ENCODE measurements at places on chromosomes 2 and 18.

DNA sequence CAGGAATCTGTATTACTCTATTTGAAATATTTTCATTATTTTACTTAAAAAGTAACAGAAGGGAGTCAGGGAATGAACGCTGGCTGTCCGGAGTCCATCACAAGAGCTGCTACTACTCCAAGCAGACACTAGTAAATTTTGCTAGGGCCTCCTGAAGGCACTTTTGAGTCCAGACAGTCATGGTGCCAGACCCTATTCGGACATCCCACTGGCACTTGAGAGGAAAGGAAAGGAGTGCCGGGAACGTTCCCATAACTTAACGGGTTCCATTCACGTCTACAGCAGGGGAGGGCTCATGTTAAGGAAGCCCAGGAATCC lies 563 bp upstream of the GMCL1 start:
- DNase-seq: no peak

- DNase-seq: no peak
Observed at GRCh38 chr2:238024986-238025385, 35.8 kb upstream of the SCLY start.

DNA sequence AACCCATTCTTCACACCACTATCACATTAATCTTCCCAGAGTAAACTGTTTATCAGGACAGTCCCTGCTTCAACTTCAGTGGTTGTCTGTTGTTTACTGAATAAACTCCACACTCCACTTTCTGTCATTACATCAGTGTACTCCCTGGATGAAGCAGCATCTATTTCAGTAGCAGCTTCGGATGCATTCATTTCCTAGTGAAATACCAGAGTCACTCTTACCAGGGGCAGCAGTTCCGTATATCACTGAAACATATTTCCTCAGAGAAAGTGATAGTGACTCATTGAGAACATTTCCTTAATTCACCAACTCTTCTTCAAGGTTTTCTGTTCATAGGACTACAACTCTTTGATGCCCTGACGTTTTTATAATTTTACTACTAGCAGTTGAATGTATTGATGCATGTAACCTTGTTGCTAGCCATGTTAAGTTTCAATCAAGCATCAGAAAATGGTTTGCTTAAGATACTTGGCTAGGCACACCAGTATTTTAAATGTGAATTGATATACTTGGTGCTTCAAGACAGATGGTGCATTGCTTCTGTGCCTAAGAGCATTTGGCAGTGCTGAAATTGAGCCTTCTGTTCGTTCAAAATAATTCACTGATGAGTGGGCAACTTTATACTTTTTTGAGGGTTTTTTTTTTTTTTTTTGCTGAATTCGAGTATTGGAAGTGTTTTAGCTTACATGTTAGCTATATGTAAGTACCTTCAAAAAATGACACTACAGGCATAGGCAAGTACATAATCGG lies 92.3 kb downstream of the UBE2E3 start:
- DNase-seq: no peak

- no peak for DNase-seq
Observed at GRCh38 chr2:157107877-157108276, 149.6 kb upstream of the GALNT5 start.

GRCh38 chr2:19648583-19648982 lies 253.2 kb downstream of the TTC32 start:
- no peak for DNase-seq

DNA sequence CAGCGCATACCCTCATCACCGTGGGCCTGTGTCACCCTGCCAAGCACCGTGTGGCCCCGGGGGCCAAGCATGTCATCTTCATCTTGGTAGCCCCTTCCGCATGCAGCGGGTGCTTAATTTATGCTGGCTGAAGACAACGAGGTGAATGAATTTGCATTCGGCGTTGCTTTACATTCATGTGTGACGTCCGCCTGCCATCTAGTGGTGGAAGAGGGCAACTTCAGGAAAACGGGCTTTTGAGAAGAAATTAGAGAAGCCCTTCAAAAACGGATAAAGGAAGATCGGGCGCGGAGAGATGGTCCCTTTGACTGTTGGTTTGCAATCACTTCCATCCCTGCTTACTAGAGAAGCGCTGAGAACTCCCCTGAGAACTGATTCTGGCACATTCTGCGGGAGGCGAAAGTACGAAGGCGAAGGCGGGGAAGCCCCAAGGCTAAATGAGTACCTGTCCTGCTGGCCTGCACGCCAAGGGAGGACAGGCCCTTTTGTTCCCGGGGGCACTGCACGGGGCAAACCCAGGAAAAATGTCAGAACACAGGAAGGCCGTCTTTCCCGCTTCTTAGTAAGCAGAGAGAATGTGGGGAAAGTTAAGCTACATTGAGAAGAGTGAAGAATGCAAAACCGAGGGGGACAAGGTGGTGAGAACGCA lies 145.9 kb downstream of the ZNF516 start:
- peak; percentile 60 for DNase-seq

- no peak for DNase-seq
Observed at GRCh38 chr2:45450634-45451033, 160.4 kb downstream of the SRBD1 start.

DNA sequence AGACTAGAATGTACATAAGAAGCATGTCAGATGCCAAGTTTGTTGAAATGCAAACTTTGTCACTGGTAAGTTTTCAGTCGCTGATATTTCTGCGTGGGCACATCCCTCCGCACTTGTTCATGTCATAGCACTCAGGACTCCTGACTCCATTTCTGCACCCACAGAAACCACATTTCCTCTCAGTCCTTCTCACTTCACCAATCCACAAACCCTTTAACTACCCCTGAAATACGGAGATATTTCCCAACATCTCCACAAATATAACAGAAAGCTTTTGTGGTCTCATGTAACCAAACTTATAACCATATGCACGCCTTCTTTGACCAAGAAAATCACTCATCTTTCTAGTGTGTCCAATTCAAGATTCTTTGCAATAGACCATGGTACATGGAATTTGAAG lies 276.9 kb upstream of the ERBB4 start:
- no peak for DNase-seq

GRCh38 chr2:100427627-100428258 lies 10.3 kb upstream of the CHST10 start:
- DNase-seq: no peak

- DNase-seq: no peak
Observed at GRCh38 chr18:21468514-21469164, 131.9 kb downstream of the ESCO1 start.

DNA sequence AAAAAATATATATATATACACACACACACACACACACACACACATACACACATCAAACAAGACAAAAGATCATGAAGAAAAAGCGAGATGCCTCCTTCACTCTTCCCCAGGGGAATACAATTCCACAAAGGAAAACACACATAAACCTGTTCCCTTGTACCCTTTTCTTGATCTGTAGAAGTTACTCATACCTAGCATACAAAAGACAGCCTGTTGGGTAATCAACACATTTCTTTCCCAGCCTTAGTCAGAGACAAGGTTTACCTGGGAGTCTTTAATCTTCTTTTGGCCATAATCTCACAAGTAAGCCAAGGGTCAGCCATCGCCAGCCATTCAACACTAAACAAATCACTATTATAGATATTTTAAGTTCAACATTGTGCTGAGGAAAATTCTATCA lies 407.0 kb downstream of the SUCLG1 start:
- no peak for DNase-seq

GRCh38 chr2:128304715-128305554 lies 13.7 kb downstream of the HS6ST1 start:
- DNase-seq: no peak

- no peak for DNase-seq
Observed at GRCh38 chr2:120852200-120852815, 116.6 kb downstream of the GLI2 start.

GRCh38 chr2:128600581-128601297 lies 282.1 kb upstream of the HS6ST1 start:
- DNase-seq: no peak

Measured in C1 segment of cervical spinal cord (tissue), 14 donors.